ENCODE measurements at places on chromosomes 6 and 20.
A peak's percentile ranks its signal among the peaks of the same experiment; 100 is the strongest.

GRCh38 chr6:142797159-142797558, 147.8 kb downstream of the HIVEP2 start:
- DNase-seq, result no peak

- DNase-seq, result peak; percentile 45
Observed at GRCh38 chr6:83270971-83271719, 78.0 kb downstream of the RWDD2A start.

DNA sequence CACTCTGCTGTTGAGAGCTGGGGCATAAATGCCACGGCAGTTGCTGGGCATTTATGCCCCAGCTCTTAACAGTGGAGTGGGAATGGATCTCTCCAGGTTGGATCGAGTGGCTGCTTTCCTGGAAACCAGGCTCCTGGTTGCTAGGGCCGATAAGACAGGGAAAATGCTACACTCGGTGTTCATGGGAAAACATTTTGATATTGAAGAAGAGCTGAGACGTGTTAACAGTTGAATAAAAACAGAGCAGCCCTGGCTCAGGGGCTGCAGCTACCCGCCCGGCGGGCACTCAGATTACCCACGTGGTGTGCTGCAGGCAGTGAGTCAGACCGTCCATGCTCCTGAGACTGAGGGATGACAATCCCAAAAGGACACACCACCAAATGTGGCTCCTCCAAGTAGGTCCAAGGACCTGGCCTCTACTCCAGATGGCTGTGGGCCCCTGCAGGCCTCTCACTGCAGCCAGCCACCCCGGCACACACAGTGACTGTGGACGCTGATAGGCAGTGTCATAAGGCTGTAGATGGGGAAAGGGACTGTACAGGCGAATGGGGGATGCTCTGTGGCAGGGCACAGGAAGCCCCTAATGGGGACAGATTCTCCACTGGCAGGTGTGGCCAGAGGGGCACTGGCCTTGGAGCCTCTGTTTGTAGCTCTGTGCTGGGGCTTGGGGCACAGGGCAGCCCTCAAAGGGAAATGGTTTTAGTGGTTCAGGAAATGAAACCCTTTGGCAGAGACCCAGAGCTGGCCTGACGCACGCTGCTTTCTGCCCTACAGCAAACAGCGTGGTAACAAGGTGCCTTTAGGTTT, 237.8 kb downstream of the LY86 start:
- no peak for DNase-seq

GRCh38 chr6:20416567-20417345, 15.1 kb downstream of the E2F3 start:
- DNase-seq, result no peak

GRCh38 chr6:90500458-90500857, 86.4 kb downstream of the MAP3K7 start:
- DNase-seq, result no peak

GRCh38 chr20:62787866-62788265, 8.4 kb upstream of the MRGBP start:
- DNase-seq, result no peak

DNA sequence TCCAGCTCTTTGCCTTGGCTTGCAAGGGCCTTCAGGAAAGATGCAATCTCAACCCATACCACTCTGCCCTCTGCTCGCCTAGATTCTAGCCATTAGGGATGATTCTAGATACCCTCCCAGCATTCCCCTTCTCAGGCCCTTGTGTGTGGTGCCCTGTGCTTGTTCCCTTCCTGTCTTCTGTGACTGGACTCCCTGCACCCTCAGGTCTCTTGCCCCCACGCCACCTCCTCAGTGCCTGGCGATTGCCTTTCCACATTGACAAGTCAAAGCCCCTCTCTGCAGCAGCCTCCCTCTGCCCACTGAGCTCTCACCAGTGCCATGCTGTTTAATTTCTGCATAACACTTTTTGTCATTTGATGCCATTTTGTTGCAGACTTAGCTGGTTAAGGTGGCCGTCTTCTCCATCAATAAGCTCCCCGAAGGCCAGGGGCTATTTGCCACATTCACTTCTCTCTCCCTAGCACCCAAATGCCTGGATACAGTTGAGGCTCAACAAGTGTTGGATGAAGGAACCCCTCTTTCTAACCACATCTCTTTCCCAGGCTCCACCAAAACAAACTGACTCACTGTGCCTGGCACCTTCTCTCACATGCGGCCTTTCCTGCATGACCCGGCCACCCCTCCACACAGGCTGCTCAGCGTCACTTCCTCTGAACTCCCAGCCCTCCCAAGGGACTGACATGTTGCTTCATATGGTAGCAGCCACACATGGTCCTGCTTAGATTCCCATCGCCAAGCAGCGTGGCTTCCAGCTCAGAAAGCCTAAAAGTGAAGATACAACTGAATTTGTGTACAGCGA, 4.6 kb upstream of the TXNDC5 start:
- DNase-seq, result peak; percentile 91

GRCh38 chr20:6599876-6600735, 167.4 kb upstream of the BMP2 start:
- DNase-seq, result no peak

DNA sequence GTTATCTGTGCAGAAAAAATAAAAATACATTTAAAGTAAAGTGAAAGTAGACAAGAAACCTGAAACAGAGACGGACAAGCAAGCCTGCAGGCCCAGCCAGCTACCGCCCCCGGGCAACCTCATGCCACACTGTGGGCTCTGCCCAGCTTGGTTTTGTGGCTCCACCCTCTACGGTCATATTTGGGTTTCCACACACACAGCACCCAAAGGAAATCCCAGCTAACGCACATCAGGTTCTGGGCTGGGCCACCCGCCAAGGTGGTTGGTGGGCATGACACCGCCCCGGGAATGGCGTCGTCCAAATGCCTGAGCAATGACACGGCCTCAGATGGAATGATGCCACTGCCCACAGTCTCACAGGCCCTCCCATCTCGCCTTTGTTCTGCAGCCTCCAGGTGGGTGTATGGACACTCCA, 22.9 kb downstream of the FAM110A start:
- DNase-seq, result peak; percentile 81

DNA sequence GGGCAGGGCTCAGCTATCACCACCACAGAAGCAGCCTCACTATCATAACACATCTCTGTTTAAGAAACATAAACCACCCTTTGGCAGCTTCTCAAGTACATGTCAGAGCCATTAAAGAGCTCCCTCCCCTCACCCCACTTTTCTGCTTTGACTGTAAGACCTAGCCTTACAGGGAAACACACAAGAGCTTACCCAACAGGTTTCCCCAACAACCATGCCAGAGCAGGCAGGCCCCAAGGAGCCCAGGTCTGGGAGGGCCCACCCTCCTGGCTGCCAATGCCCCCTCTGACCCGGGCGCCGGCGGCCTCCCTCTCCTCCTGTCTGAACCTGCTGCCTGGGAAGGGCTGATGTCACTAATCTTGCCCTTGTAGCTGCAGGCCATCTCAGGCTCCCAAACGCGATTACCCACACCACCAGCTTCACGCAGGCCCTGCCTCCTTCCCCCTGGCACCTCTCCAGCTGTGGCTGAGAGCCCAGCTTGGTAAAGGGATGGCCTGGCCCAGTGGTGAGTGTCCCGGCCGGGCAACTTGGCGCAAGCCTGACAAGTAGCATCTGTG, 402.0 kb downstream of the MAFB start:
- no peak for DNase-seq

DNA sequence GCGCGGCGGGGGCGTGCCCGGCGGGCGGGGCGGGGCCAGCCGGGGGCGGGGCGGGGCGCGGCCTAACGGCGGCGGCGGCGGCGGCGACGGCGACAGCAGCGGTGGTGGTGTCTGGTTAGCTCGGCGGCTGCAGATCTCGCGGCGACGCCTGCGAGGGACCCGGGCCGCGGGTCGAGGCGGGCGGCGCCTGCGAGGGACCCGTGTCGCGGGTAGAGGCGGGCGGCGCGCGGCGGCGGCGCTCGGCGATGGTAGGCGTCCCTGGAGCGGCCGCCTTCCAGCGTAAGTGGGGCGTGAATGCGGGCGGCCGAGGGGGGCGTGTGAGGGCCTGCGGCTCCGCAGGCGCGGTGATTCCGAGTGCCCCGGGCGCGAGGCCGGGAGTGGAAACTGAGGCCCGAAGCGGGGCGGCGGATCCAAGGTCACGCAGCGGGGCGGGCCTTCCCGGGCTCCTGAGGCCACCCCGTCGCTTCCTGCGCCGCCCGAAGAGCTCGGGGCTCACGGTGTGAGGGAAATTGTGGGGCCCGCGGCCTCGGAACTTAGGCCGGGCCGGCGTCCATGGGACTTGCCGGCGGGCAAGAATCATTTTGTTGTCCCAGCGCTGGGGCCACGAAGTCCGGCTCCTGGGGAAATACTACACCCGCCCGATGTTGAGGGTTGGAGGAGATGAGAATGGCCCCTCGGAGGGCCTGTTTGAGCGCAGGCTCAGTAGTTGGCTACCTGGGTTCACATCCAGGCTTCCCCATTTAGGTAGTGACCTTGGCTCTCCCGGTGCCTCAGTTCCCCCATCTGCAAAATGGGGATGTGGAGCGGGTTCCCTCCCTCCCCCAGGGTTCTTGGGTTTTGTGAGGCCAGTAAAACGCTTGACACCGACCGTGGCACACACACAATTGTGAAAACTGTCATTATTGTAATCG, at the start of gene CBFA2T2:
Gene CBFA2T2 (plus strand): TSS at position 74 of the 911 bp plus-strand sequence. CDS start 172 bp downstream, at position 246.
- DNase-seq, result peak; percentile 86

GRCh38 chr6:81683912-81684311, 68.6 kb downstream of the TENT5A start:
- no peak for DNase-seq

GRCh38 chr6:13919861-13920260, 4.9 kb upstream of the RNF182 start:
- DNase-seq, result no peak

- DNase-seq, result no peak
Observed at GRCh38 chr6:157298216-157298724, 25.0 kb downstream of the TMEM242 start.

DNA sequence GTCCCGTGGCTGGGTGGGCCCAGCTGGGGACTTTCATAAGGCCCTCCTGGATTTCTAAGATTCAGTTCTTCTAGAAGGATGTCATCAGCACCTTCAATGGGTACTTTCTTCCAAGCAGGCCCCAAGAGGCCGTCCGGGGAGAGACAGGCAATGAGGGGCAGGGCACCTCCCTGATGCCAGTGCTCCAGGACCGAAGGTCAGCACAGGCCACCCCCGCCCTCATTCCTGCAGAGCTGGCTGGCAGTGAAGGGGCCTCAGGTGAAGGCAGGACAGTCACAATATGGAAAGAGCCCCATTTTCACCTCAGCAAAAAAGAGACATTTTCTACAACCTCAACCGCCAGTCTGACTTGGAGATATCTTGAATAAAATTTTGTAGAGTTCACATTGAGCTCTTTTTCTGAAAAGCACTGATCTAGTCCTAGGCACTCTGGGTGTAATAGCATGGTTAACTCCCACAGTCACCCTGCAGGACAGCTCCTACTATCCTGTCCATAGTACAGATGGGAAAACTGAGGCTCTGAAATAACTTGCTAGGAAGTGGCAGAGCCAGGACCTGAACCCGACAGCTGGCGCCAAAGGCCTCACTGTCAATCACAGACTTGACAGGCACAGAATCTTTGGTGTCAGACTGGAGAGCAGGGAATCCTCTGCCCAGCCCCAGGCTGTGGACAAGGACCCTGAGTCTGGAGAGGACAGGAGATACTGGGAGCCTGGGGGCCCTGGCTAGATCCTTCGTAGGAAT, 50.3 kb downstream of the RRBP1 start:
- DNase-seq, result no peak

DNA sequence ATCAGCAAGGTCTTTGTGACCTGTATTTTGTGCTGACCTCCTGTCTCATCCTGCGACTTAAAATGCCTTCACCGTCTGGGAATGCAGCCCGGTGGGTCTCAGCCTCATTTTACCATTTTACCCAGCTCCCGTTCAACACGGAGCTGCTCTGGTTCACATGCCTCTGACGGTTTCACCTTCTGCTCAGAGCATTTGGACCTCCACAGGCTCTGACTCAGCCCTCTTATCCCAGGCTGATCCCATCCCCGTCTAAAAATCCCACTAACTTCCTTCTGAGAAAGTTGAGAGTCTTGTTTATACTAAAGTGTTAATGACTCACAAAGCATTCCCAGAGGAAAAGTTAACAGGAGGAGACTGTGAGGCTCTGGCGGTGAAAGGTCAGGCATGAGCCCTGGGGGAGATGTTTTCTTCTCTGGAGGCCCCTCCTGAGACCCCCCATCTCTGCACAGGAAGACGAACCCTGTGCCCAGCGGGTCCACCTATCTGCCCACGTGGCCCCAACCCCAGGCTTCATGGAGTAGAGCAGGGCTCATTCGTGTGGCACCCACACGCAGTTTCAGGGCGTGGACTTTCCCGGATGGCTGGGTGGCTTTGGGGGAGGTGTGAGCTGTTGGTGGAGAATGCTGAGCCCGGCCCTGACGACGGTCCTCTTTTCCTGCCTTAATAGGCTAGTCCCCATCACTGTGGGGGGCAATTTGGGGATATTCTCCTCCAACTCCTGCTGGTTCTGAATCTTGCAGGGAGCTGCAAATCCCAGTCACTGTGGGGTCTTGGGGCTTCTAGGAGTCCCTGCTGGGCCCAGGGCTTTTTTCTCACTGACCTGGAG, 3.3 kb upstream of the BIRC7 start:
- DNase-seq, result peak; percentile 82

GRCh38 chr6:155384321-155384952, 70.2 kb upstream of the TFB1M start:
- DNase-seq, result no peak

- DNase-seq, result no peak
Observed at GRCh38 chr6:10205120-10205519, 209.8 kb downstream of the TFAP2A start.

DNA sequence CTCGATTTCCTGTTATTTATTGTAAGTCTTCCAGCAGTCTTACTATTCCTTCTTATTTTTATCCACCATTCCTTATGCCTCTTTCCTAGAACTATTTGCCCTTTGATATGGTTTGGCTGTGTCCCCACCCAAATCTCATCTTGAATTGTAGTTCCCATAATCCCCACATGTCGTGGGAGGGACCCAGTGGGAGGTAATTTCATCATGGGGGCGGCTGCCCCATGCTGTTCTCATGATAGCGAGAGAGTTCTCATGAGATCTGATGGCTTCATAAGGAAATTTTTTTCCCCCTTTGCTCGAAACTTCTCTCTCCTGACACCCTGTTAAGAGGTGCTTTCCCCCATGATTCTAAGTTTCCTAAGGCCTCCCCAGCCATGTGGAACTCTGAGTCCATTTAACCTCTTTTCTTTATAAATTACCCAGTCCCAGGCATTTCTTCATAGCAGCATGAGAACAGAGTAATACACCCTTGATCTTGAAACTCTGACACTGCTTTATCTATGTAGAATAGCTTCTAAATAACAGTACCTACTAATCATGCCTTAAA, 48.8 kb downstream of the PLN start:
- DNase-seq, result no peak
